NCI-H524 (cell line): ENCODE measurements at places on chromosomes 3 and 15.

DNA sequence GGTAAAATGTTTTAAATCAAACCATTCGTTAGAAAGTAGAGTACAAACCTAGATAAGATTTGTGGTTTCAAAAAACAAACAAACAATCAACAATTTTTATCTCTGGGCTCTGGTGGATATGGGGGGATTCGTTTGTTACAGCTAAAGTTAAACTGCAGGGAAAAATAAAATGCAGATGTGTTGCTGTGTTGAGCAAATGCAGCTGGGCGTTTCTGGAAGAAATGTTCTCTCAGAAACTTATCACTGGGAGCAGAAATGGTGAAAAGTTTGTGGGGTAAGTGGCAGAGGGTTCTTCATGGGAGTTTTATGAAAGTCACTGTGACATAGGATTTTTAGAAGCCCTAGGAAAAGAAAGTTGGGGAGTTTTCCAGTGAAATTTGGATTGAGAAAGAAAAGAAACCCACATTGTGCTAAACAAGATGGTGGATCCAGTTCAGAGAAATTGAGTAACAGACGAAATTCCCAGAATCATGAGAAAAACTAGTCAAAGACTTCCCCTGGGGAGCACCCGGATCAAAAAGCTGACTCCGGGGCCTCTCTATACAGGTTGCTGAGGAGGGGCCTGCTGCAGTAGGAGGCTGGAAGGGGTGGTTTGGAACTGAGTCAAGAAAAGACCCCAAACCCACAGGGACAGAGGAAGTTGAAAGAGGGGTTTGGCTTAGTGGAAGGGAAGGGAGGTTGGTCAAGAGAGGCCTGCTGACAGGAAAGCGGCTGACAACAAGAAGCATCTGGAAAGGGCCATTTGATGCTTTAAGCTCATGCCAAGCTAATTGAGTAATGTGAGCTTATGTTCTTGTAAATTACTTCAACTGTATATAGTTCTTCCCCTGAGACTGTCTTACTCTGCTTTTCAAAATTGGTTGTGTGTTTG, 108.7 kb downstream of the RARB start:
- DNase-seq = no peak

- no peak for DNase-seq
Observed at GRCh38 chr3:35971686-35972085, 332.4 kb downstream of the ARPP21 start.

DNA sequence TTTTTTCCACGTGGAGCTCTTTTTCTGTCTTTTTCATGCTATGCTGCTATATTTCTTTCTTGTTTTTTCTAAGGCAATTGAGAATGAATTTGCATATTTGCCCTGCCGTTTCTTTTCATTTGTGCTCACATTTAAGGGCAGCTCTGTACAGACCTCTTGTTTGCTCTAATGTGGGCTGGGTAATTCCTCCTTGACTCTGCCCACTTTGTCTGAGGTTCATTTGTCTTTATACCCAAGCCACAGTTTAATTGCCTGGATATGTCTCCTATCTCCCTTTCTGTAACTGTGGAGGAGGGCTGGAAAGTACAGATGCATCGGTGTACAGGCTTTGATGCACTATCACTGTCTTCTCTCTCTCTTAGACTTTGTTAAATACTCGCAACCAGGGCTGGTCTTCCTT, 195.9 kb downstream of the EPHB1 start:
- no peak for DNase-seq

- DNase-seq = no peak
Observed at GRCh38 chr3:56839784-56840715, 38.3 kb upstream of the ARHGEF3 start.
